ENCODE measurements at places on chromosomes 3 and 15.
A peak's percentile ranks its signal among the peaks of the same experiment; 100 is the strongest.

- no peak for DNase-seq
These were observed 11.0 kb downstream of the NDUFB5 start for GRCh38 chr3:179615458-179616173.

GRCh38 chr3:190210608-190211007, 89.9 kb upstream of the P3H2 start:
- no peak for DNase-seq

DNA sequence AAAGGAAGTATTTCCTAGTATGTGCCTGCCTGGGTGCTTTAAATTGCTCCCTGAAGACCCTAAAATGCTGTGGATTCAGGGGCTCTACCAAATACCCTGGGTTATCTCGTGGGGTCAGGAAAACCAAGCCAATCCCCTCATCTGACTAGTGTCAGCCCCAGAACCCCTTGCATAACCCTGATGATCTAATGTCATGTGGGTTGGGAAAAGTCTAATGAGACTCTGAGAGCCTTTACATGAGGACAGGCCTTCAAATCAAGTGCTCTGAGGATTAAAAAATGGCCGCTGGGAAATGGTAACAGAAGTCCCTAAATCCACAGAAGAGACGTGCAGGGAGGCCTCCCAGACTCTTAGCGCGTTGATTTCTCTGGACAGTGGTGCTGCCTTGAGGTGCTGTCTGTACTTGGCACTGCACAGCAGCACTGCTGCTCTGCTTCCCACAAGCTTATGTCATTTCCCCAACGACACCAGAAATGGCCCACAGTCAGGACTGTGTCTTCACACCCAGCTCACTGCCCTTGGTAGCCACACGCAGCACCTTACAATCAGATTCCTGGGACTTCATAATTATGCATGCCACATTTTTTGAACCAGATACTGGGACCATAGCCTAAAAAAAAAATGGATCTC, 16.6 kb downstream of the EIF4E3 start:
- DNase-seq = no peak

DNA sequence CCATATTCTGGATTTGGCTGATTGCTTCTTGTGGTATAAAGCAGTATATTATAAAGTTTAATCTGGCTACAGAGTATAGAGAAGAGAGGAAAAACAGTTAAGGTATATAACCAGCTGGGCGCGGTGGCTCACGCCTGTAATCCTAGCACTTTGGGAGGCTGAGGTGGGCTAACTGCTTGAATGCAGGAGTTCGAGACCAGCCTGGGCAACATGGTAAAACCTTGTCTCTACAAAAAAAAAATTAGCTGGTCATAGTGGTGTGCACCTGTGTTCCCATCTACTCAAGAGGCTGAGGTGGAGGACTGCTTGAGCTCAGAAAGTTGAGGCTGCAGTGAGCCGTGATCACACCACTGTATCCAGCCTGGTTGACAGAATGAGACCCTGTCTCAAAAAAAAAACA, 7.3 kb downstream of the SLC12A6 start:
- no peak for DNase-seq

DNA sequence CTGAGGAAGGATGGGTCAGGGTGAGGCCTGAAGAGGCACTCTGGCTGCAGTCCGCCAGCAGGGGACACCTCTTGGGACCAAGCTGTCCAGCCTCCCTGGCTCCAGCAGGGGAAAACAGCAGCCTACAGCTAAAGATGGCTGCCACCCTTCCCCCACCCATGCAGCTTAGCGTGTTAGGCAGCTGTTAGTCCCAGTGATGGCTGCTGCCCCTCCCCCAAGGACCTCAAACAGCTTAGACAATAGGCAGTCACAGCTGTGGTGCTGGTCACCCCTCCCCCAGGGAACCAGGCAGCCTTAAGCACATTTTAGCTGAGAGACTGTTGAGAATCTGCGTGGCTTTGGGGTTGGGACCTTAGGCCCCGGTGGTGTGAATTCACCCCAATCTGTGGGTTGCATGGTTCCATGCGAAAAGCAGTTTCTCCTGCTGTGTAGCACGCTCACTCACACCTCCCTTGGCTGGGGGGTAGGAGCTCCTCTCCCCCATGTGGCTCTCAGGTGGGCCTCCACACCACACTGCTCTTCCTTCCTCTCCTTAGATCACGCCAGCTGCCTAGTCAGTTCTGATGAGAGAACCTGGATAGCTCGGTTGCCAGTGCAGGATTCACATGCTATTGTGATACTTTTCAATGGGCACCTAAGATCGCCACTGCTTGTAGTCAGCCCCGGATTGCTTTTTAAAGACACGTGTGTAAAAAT, 140.5 kb upstream of the CADPS start:
- DNase-seq = peak; percentile 88

- no peak for DNase-seq
These were observed 7.6 kb downstream of the HSPBAP1 start for GRCh38 chr3:122786066-122786465.

DNA sequence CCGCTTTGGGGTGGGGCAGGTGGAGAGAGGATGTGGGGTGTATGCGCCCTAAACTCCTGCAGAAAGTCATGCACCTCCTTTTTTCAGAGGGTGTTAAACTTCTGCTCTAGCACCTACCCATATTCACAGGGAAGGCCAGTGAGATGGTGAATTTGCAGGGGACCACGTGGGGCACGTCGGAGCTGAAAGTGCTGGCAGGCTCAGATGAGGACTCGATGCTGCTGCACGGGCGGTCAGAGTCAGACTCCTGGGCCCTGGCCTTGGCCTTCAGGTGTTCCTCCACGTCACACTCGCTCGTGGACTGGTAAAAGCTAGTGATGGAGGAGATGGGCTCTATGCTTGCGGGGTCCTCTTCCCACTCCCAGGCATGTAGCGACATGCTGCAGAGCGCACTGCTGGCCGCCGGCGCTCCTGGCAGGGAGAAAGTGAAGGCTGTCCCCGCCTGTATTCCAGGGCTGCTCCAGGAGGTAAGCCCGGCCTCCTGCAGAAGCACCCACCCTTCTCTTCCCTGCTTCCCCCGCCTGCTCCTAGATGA, 883 bp downstream of the CFAP92 start:
- DNase-seq = no peak

DNA sequence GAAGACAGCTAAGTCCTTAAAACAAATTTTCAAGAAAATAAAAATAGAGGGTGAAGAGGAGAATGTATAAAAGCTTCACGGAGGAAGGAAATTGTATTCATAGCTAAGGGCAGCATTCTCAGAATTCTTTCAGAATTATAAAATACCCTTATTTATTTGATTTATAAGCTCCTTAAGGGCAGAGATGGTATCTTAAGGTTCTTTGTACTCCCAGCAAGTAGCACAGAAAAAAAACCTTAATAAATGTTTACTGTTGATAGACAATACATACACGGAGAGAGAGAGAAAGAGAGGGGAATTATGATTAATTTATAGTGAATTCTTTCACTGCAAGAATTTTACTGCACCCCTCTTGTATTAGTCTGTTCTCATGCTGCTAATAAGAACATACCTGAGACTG, 375.6 kb upstream of the CCDC54 start:
- no peak for DNase-seq

GRCh38 chr3:178562143-178562946, 26.1 kb downstream of the KCNMB2 start:
- DNase-seq = no peak

GRCh38 chr3:177772908-177773557, 575.8 kb upstream of the TBL1XR1 start:
- no peak for DNase-seq

DNA sequence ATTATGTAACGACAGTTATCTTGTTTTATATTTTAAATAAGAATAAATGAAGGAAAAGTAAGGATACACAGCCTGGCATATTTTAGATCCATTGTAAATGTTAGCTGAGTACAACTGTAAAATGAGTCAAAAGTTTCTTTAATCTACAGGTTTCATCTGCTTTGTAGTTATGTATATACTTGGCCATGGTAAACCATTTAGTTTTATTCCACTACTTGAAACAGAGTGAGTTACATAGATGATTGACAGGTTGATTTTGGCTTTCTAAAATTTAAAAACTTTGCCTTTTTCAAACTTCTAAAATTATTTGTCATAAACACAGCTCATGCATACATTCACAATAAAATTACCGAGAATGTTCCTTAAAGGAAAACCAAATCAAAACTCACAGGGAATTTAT, 371.2 kb downstream of the ROBO1 start:
- DNase-seq = no peak

DNA sequence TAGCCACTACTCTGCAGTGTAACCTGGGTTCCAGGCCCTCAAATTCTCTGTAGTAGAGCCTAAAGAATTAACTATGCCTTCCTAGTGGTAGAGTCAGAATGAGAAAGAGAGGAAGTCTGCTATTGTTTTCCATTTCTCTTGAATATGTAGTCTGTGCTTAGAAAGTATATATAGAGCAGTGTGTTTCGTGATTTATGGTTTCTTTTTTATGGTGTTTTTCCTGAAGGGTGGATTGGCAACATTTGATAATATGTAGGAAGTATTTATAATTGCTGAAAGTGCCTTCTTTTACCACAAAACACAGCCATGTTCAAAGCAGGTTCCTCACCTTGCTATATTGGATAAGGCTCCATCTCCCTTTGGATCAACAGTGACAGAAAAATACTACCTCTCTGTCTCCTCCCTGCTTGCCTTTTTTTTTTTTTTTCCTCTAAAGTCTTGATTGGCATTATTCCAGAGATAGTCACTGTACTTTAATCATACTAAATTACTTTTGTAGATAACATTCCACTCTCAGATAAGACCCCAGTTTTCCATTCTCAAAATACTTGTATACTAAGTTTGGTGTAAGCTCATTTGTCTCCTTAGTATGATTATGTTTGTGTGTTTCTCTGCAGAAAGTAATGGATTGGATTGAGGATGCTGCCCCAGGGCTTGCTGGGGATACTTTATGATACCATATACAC, 47.8 kb downstream of the IQGAP1 start:
- DNase-seq = no peak

- DNase-seq = no peak
These were observed 35.4 kb upstream of the ARHGEF26 start for GRCh38 chr3:154085799-154086198.

DNA sequence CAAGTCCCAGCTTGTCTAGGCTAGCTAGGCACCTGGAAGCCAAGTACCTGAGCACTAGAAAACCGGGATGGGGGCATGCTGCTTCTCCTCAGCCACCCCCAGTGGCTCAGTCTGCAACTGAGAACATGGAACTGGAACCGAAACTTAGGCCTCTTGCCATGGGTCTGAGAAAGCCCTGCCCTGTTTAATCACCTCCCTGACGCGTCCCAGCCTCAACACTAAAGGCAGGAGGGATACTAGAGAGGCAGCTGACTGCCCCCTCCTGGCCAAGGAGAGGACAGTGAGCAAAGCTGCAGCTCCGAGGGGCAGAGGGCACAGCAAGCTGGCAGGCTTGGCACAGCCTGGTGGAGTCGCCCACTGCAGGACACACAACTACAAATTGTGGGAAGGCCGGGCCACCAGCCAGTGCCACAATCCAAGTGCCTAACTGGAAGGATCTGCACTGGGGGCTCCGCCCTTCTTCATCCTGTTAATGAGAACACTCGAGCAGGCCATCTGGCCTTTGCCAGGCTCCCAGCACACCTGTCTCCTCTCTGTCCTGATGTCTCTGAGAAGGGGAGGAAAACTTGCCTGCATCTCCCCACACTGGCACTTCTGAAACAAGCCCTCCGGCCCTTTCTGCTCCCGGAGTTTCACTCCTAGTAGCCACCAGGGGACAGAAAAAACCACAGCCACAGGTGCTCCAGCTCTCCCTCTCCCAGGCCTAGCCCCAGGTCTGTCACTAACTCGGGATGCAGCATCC, 53.7 kb downstream of the BDH1 start:
- DNase-seq = peak; percentile 74

DNA sequence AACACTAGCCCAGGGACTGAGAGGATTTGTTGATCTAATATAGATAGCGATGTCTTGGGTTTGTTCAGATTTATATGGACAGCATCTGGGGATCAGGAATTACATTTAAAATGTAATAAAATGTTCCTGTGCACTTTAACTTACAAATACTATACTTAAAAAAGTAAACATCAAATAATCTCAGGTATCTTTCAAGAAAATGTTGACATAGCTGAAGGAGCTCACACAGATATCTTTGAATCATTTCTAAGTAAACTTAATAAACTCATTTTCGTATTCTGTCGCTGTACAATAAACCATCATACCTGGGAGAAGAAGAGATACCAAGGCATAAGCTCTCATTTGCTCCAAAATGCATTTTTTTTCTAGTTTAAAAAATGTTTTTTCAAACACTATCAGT, 557.5 kb upstream of the NR2F2 start:
- DNase-seq = no peak

DNA sequence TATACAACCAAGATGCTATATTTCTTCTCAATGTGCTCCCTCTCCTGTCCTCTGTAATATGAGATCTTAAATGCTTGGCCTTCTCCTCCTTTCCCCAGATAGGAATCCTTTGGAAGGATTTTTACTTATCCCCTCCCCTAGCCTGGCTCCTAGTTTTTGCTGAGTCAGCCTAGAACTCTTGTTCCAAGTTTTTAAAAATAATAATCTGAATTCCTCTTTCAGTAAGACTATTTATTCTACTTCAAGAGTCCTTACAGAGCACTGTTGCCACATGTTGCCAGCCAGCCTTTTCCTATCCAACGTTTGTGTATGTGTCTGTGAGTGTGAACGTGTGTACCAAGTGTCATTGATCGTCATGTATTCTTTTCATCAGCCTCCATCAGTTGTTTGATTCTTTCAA, 11.0 kb upstream of the KCNMB2 start:
- DNase-seq = no peak

DNA sequence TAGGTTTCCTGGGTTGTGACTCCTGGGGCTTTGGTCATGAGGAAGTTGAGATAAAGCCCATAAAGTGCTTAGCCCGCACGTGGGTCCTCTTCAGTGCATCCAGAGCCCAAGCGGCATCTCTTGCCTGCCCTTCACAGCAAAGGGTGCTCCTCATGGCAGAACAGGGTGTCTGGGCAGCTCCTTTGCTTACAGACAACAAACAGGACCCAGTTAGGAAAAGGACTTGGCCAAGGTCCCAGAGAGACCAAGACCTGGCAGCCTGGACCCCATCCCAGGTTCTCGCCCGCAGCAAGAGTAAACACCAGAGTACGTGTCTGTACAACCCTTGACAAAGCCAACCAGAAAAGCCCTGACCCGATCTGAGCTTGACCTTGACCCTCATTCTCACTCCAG, 27.0 kb downstream of the ALS2CL start:
- no peak for DNase-seq

DNA sequence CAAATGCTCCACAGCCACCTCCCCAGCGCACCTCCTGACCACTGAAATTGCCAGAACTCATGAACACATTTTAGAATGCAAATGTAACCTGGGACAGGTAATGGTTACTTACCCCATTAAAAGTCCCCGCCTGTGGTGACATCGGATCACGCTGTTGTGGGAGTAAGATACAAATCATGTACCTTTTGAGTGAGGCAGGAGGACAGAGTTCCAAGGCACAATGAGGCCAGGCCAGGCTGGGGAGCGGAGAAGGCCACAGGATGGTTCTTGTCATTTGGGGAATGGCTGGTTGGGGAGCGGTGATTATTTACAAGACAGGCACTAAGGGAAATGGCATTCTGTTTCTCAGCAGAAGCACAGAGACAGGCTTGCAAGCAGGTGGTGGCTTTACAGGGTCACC, 490.0 kb downstream of the EDEM1 start:
- DNase-seq = no peak

Data from ecto neural progenitor cell (in vitro differentiated cells).